ENCODE measurements at places on chromosomes 16 and 17. TPM values are rescaled to one million over a fixed set of nuclear protein-coding genes. Genes with fewer than 3 reads are reported as not detected.

The SEPTIN12 gene
- total RNA-seq: not detected

The NQO1 gene
- 11.3 TPM for total RNA-seq

The FAM171A2 gene
- total RNA-seq: 0.14 TPM

The TSR3 gene
- total RNA-seq: 82.6 TPM

DNA sequence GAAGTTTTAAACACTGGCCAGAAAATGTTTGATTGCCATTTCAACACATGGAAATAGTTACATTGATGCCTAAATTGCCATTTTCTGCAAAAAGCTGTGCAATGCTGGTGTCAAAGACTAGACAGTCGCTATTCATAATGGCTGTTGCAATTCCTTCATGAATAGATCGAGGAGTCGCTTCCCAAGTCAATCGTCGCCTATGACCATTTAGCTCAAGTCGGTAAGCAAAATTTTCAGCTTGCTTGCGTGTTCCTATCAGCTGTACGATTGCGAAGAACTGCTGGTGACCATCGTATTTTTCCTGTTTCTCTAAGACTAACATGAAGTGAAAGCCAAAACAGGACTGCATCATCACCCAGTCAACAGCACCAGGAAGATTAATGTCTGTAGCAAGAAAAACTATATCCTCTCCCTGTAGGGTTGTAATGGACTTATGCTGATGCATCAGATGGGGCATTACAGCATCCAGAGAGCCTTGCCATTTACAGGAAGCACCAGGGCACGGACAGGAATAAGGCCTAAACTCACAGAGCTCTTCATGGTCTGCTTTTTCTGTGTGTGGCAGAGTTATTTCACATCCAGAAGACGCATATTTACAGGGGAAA is 23.6 kb downstream of the SIAH1 start:
- H3K4me3 ChIP-seq: no peak overlapping the region
- no peak for DNase-seq
- no peak overlapping the region for H3K27ac ChIP-seq
- H3K4me1 ChIP-seq: peaks cover 35% of the 10 kb centered on the region

DNA sequence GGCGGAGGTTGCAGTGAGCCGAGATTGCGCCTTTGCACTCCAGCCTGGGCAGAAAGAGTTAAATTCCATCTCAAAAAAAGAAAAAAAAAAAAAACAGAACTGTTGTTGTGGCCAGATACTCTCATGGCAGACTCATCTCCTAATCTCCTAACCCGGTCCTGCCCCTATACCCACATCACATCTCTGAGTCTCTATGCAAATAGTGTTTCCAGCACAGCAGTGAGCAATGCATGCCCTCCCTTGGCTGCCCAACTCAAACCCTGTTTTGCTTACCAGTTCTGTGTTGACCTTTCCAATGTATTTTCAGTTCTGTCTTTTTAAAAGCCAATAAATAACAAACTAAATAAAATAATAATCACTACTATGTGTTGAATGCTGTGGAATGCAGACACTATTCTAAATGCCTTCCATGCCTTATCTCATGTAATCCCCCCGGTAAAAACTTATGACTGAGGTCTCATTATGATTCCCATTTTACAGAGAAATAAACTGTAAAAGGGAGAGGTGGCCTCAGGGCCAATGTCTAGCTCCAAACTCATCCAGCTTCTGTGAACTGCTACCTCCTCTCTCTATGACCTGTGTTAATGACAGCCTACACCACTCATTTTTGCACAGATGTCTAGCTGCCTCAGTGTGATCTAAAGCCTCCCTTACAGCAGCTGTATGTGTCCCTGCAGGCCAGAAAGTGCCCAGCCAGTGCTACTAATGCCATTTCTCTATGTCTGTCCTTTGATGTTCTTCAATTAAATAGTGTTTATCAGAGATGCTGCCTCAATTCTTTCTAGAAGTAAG is 289.8 kb downstream of the HS3ST3B1 start:
- H3K27ac ChIP-seq: no peak overlapping the region
- H3K4me3 ChIP-seq: no peak overlapping the region
- peaks cover 6% of the 10 kb centered on the region for H3K4me1 ChIP-seq
- DNase-seq: no peak
- no peaks in the 10 kb centered on the region for H3K36me3 ChIP-seq
- no peaks in the 10 kb centered on the region for H3K27me3 ChIP-seq

DNA sequence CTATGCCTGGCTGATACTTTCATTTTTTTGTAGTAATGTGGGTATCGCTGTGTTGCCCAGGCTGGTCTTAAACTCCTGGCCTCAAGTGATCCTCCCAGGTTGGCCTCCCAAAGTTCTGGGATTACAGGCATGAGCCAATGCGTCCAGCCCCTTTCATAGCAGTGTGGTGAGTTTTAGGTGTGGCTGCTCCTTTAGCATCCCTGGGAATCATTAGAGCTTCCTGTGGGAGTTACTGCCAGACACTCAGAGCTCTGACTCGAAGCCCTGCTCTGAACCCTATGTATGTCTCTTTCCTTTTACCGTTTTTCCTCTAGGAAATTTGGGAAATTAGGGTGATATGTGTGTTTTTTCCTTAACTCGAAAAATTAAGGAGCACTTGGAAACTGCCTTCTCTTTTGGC is 44.5 kb downstream of the NDE1 start:
- H3K4me3 ChIP-seq: no peak overlapping the region
- H3K27me3 ChIP-seq: no peaks in the 10 kb centered on the region
- no peak for DNase-seq
- peaks cover 19% of the 10 kb centered on the region for H3K36me3 ChIP-seq

GRCh38 chr16:80163339-80163738 is 377.5 kb upstream of the DYNLRB2 start:
- DNase-seq: no peak
- H3K4me1 ChIP-seq: no peaks in the 10 kb centered on the region
- no peaks in the 10 kb centered on the region for H3K36me3 ChIP-seq
- peaks cover 11% of the 10 kb centered on the region for H3K27me3 ChIP-seq
- no peak overlapping the region for H3K27ac ChIP-seq

DNA sequence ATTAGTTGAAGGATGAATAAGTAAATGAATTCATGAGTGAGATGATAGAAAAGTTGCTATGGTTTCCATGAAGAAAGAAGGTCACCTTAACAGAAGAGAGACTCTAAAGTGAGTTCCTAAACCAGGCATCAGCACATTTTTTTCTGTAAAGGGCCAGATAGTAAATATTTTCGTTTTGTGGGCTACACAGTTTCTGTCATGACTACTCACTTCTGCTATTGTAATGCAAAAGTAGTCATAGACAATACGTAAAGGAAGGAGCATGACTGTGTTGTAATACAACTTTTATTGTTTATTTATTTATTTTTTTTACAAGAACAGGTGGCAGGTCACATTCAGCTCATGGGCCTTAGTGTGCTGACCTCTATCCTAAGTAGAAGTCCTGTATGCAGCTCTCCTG is 426.1 kb upstream of the DYNLRB2 start:
- no peak overlapping the region for H3K4me3 ChIP-seq
- no peaks in the 10 kb centered on the region for H3K36me3 ChIP-seq
- H3K27ac ChIP-seq: no peak overlapping the region
- no peaks in the 10 kb centered on the region for H3K27me3 ChIP-seq
- H3K4me1 ChIP-seq: no peaks in the 10 kb centered on the region
- DNase-seq: no peak

GRCh38 chr16:66130296-66130905 is 236.1 kb upstream of the CDH5 start:
- DNase-seq: no peak
- no peak overlapping the region for H3K27ac ChIP-seq
- H3K4me1 ChIP-seq: no peaks in the 10 kb centered on the region
- H3K27me3 ChIP-seq: peaks cover 57% of the 10 kb centered on the region
- H3K4me3 ChIP-seq: no peak overlapping the region

DNA sequence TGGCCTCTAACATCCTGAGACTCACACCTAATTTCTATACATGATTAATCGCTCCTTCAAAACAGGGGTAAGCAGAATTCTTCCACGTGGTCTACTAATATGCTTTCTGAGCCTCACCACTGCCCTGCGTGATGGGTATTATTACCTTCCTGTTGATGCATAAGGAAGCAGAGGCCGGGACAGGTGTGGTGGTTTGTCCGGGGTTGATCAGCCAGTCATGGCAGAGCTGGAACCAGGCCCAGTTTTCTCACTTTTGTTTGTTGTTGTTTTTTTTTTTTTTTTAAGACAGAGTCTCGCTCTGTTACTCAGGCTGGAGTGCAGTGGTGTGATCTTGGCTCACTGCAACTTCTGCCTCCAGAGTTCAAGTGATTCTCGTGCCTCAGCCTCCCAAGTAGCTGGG is 31.2 kb downstream of the RNF135 start:
- H3K27me3 ChIP-seq: no peaks in the 10 kb centered on the region
- no peaks in the 10 kb centered on the region for H3K4me1 ChIP-seq
- H3K27ac ChIP-seq: no peak overlapping the region
- no peak overlapping the region for H3K4me3 ChIP-seq

- no peak overlapping the region for H3K27ac ChIP-seq
- peaks cover 15% of the 10 kb centered on the region for H3K4me1 ChIP-seq
- H3K27me3 ChIP-seq: no peaks in the 10 kb centered on the region
- DNase-seq: no peak
- no peaks in the 10 kb centered on the region for H3K36me3 ChIP-seq
Observed at GRCh38 chr16:67517155-67517445, 11.5 kb upstream of the RIPOR1 start.

- no peaks in the 10 kb centered on the region for H3K36me3 ChIP-seq
- H3K4me3 ChIP-seq: peak within 1 kb of the TSS; percentile 91
- H3K27me3 ChIP-seq: no peaks in the 10 kb centered on the region
- peaks cover 29% of the 10 kb centered on the region for H3K4me1 ChIP-seq
- H3K27ac ChIP-seq: peak within 1 kb of the TSS; percentile 89
- DNase-seq: peak; percentile 100
Observed at GRCh38 chr17:17972126-17972951, at the start of the genes DRC3 and TOM1L2. Gene DRC3 (plus strand): TSS chr17:17972862. CDS start chr17:17977599, 4,737 bp downstream. Gene TOM1L2 (minus strand): TSS chr17:17972400. CDS start chr17:17972313, 87 bp downstream.

DNA sequence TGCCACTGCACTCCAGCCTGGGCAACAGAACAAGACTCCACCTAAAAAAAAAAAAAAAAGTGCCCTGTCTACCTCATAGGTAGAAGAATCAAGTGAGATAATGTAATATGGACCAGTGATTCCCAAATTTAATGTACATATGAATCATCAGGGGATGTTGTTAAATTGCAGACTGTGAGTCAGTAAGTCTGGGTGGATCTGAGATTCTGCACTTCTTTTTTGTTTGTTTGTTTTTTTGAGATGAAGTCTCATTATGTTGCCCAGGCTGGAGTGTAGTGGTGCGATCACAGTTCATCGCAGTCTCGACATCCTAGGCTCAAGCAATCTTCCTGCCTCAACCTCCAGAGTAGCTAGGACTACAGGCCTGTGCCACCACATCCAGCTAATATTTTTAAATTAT is 31.6 kb downstream of the HOXB1 start:
- no peaks in the 10 kb centered on the region for H3K4me1 ChIP-seq
- H3K4me3 ChIP-seq: no peak overlapping the region
- no peaks in the 10 kb centered on the region for H3K36me3 ChIP-seq

DNA sequence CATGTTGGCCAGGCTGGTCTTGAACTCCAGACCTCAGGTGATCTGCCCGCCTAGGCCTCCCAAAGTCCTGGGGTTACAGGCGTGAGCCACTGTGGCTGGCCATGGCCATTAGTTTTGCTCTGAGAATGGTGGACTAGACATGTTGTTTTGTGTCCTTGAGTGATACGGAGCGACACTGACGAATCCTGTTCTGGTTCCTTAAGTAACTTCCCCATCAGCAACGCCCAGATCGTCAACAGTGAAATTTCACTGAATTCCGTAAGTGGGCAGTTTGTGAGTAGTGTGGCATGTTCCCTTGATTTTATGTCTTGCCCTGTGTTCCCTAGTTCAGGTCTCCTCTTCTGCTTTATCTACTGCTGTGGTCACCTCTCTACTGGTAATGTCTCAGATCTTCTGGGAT is 67.4 kb downstream of the SNX29 start:
- no peaks in the 10 kb centered on the region for H3K36me3 ChIP-seq
- H3K4me3 ChIP-seq: no peak overlapping the region
- DNase-seq: no peak
- H3K27ac ChIP-seq: no peak overlapping the region
- H3K27me3 ChIP-seq: no peaks in the 10 kb centered on the region
- no peaks in the 10 kb centered on the region for H3K4me1 ChIP-seq

- H3K36me3 ChIP-seq: no peaks in the 10 kb centered on the region
- peaks cover 26% of the 10 kb centered on the region for H3K4me1 ChIP-seq
- H3K4me3 ChIP-seq: peak overlapping the region; percentile 37
- H3K27me3 ChIP-seq: peaks cover 54% of the 10 kb centered on the region
- no peak for DNase-seq
Observed at GRCh38 chr17:57954397-57955182, 622 bp downstream of the CUEDC1 start.

All from activated naive CD8-positive, alpha-beta T cell treated with anti-CD3 and anti-CD28 coated beads for 36 hours (primary cell).